Activated naive CD8-positive, alpha-beta T cell treated with anti-CD3 and anti-CD28 coated beads, Interleukin-2, amount 50 U/mL, for 24 hours (primary cell): ENCODE measurements at places on chromosomes 1 and 21.

GRCh38 chr1:29826646-29827045 lies 590.3 kb downstream of the PTPRU start:
- DNase-seq, result no peak
- H3K4me3 ChIP-seq, result no peak overlapping the region
- peaks cover 11% of the 10 kb centered on the region for H3K27me3 ChIP-seq
- H3K4me1 ChIP-seq, result no peaks in the 10 kb centered on the region

GRCh38 chr1:2610036-2610959 lies 22.5 kb downstream of the MMEL1 start:
- H3K4me3 ChIP-seq, result no peak overlapping the region
- H3K27me3 ChIP-seq, result no peaks in the 10 kb centered on the region
- no peak for DNase-seq
- no peak overlapping the region for H3K27ac ChIP-seq
- H3K36me3 ChIP-seq, result peaks cover 1% of the 10 kb centered on the region
- H3K4me1 ChIP-seq, result no peaks in the 10 kb centered on the region

DNA sequence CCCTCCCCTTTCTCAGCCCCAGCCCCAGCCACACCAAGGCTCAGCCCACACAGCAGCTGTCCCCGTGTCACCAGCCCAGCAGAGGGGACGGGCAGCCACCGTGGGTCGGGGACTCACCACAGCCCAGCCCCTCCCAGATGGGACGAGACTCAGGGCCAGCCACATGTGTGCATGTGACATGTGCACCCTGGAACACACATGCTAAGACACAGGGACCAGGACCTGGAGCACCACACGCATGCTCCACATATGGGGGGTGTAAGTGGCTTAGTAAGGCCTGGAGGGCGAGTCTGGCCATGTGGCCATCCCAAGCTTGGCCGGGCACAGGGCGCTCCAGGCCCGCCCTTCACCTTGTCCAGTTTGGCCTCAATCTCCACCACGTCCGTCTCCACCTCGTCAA lies 4.0 kb downstream of the ACAP3 start:
- no peak overlapping the region for H3K4me3 ChIP-seq
- no peak overlapping the region for H3K27ac ChIP-seq
- no peaks in the 10 kb centered on the region for H3K27me3 ChIP-seq
- DNase-seq, result no peak
- H3K4me1 ChIP-seq, result peaks cover 23% of the 10 kb centered on the region

DNA sequence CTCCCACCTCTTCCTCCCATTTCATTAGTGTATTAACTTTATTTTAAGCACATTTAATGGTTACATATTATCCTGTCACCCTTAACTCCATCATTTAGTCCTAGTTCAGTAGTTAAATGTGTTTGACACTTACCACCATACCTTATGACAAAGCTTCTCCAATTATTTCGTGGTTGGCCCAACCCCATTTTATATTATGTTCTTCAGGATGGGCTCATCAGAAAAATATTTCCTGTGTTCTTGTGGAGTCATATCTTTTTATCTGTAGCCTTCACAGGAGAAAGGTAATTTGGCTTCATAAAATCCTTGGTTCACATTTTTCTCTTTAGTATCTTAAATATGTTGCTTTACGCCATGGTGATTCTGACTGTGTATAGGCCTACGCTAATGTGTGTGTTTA lies 142.3 kb upstream of the COL6A1 start:
- no peaks in the 10 kb centered on the region for H3K4me1 ChIP-seq
- H3K27ac ChIP-seq, result no peak overlapping the region
- H3K27me3 ChIP-seq, result no peaks in the 10 kb centered on the region
- H3K4me3 ChIP-seq, result no peak overlapping the region
- DNase-seq, result no peak

GRCh38 chr21:38831526-38832467 lies 26.1 kb downstream of the ETS2 start:
- peaks cover 10% of the 10 kb centered on the region for H3K27me3 ChIP-seq
- H3K27ac ChIP-seq, result no peak overlapping the region
- H3K4me3 ChIP-seq, result no peak overlapping the region
- H3K36me3 ChIP-seq, result no peaks in the 10 kb centered on the region
- peak; percentile 40 for DNase-seq
- peaks cover 18% of the 10 kb centered on the region for H3K4me1 ChIP-seq

GRCh38 chr21:39638281-39638680 lies 25.5 kb downstream of the B3GALT5 start:
- H3K4me1 ChIP-seq, result no peaks in the 10 kb centered on the region
- H3K27me3 ChIP-seq, result peaks cover 13% of the 10 kb centered on the region
- H3K4me3 ChIP-seq, result no peak overlapping the region
- H3K27ac ChIP-seq, result no peak overlapping the region
- H3K36me3 ChIP-seq, result no peaks in the 10 kb centered on the region

- H3K27ac ChIP-seq, result no peak overlapping the region
- no peaks in the 10 kb centered on the region for H3K36me3 ChIP-seq
- no peaks in the 10 kb centered on the region for H3K27me3 ChIP-seq
- no peak overlapping the region for H3K4me3 ChIP-seq
- peaks cover 9% of the 10 kb centered on the region for H3K4me1 ChIP-seq
- DNase-seq, result no peak
Observed at GRCh38 chr1:224737353-224737727, 121.2 kb downstream of the CNIH3 start.

- H3K27me3 ChIP-seq, result no peaks in the 10 kb centered on the region
- H3K4me1 ChIP-seq, result peaks cover 66% of the 10 kb centered on the region
- H3K36me3 ChIP-seq, result peaks cover 5% of the 10 kb centered on the region
- no peak for DNase-seq
- H3K27ac ChIP-seq, result no peak overlapping the region
- H3K4me3 ChIP-seq, result no peak overlapping the region
Observed at GRCh38 chr1:40706626-40707025, 15.1 kb downstream of the NFYC start.

- DNase-seq, result no peak
- no peak overlapping the region for H3K4me3 ChIP-seq
- H3K36me3 ChIP-seq, result peaks cover 38% of the 10 kb centered on the region
- no peaks in the 10 kb centered on the region for H3K27me3 ChIP-seq
Observed at GRCh38 chr1:42853116-42853884, 6.9 kb downstream of the ZNF691 start.

DNA sequence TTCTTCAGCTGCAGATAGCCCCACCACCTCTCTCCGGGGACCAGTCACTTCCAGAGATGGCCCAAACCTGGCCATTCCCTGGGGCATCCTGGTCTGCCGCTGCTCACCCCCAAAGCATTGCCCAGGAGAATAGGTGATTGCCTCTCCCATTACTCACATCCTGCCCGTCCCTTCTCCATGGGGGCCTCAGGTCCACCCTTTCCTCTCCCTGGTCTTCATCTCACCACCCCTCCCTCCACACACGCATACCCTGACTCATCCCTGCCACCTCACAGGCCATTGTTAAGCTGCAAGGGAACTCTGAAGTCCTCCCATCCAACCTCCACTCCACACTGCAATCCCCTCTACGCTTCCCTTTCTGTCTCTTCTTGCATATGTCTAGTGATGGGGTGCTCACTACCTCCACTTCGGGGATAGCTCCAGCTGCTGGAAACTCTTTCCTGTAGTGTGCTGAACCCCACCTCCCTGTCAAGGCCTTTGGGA lies at the start of gene PLEKHG5:
Gene PLEKHG5, minus strand, starts transcription at position 188 of the 483 bp plus-strand sequence. CDS start 14,096 bp downstream, outside the sequence.
- peaks cover 6% of the 10 kb centered on the region for H3K27me3 ChIP-seq
- no peaks in the 10 kb centered on the region for H3K36me3 ChIP-seq
- H3K4me3 ChIP-seq, result peak within 1 kb of the TSS; percentile 82
- peak within 1 kb of the TSS; percentile 82 for H3K27ac ChIP-seq

DNA sequence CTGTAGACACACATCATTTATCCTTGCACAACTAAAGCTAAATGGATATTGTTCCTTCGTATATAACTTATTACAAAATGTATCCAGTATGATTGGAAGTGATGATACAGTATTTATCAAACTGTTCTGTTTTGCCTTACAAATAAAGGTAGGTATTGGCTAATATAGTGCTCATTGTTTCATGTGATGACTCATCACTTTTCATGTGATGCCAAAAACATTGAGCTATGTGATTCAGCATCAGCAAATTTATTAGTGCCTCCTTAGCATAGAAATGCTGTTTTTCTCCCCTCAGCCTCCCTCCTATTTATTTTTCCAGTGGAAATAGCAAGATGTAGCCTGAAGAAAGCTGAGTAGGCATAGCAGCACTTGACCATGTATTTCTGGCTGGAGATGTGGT lies 228.6 kb upstream of the LYPLAL1 start:
- no peak overlapping the region for H3K4me3 ChIP-seq
- no peak overlapping the region for H3K27ac ChIP-seq
- H3K4me1 ChIP-seq, result no peaks in the 10 kb centered on the region

- no peaks in the 10 kb centered on the region for H3K36me3 ChIP-seq
- no peak overlapping the region for H3K27ac ChIP-seq
- no peak for DNase-seq
- no peak overlapping the region for H3K4me3 ChIP-seq
Observed at GRCh38 chr1:24575905-24576587, 20.2 kb downstream of the NCMAP start.

GRCh38 chr21:29313662-29314408 lies 15.1 kb downstream of the BACH1 start:
- no peaks in the 10 kb centered on the region for H3K27me3 ChIP-seq
- no peak for DNase-seq
- no peak overlapping the region for H3K4me3 ChIP-seq
- H3K36me3 ChIP-seq, result peaks cover 25% of the 10 kb centered on the region

DNA sequence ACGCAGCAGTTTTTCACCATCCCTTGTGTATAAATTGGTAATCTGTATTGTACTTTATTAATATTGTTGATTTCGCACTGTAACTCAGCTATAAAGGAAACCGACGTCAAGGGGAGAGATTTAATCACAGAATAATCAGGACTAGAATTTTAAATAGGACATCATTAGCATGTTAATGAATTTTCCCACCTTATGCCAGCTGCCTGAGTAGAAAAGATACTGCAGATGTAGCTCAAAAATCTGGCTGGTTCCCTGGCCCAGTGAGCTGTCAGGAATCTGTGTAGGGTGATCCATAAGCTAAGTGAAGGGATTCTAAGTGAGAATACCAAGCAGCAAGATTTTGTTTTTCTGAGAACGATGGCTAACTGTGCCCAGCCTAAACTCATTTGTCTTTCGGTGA lies 195.5 kb downstream of the DISC1 start:
- H3K4me3 ChIP-seq, result no peak overlapping the region
- H3K4me1 ChIP-seq, result no peaks in the 10 kb centered on the region
- peaks cover 8% of the 10 kb centered on the region for H3K36me3 ChIP-seq
- no peak overlapping the region for H3K27ac ChIP-seq
- no peaks in the 10 kb centered on the region for H3K27me3 ChIP-seq

DNA sequence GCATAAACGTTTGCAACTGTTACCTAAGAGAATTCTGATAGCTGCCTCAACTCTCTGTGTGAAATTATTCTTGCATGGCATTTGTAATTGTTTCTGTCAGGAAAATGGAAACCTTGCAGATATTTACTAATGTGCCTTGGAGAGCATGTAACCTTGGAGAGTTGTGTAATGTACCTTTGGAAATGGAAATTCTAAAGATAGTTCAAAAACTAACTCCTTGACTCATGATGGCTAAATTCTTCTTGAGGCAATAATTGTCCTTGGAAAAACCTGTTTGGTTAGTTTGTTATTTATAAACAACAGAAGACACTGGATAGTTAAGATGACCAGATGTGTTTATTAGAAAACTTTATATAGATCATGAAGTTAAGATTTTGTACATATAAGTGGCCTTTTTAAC lies 1033.8 kb downstream of the PLA2G4A start:
- no peak overlapping the region for H3K4me3 ChIP-seq
- no peak overlapping the region for H3K27ac ChIP-seq
- H3K4me1 ChIP-seq, result no peaks in the 10 kb centered on the region
- no peak for DNase-seq

DNA sequence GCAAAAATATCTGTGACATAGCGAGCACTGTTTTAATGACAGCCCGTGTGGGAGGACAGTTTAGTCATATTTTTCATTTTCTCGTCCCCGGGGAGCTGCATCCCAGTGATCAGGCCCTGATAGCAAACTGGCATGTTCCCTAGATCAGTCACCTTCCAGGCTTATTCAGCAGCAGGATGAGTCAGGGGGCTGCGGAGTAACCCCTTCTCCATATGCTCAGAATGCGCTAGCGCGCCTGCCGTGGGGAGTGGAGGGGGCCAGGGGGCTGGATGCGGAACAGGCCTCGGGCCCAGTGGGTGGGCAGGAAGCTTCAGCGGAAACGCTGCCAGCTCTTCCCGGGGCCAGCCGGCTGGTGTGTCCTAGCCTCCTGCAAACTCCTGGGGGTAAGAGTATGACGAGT lies 94.0 kb downstream of the KCND3 start:
- no peak for DNase-seq
- peaks cover 8% of the 10 kb centered on the region for H3K27me3 ChIP-seq
- H3K36me3 ChIP-seq, result no peaks in the 10 kb centered on the region
- H3K27ac ChIP-seq, result no peak overlapping the region
- H3K4me3 ChIP-seq, result no peak overlapping the region

DNA sequence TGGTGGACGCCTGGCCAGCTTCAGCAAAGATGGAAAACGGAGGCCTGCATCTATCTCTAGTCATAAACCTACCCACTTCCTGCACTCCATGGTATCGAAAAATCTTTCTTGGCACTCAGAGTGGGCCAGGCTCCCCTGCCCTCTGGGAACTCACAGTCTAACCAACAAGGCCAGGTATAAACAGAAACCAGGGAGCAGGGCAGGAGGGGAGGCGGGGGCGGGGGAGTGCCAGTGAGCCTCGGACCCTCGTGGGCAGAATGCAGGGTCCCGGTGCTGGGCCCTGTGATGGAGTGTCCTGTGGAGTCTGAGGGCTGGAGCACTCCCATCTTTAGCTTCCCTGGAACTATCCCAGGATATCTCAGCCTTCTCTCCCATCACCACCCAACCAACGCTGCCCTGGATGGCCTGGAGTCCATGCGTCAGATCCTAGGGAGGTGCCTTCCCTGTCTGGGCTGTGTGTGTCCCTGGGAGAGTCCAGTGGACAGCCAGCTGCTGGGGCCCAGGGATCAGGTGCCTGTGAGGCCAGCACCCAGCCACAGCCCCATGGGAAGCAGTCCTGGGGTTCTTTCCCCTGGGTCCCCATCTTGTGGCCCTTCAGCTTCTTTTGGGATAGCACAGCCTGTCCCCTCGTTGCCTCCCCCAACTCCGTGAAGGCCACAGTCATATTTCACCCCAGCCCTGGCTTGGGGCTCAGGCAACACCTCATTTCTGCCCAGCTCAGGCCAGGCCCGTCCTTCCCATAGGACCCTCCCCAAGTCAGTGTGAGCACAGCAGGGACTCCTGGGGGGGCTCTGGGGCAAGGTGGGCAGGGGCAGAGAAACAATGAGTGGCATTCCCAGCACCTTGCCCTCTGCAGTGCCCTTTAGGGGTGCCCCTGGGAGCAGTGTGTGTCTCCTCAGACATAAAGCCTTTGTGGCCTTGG lies 1.1 kb upstream of the EPS8L3 start:
- H3K4me1 ChIP-seq, result no peaks in the 10 kb centered on the region
- no peaks in the 10 kb centered on the region for H3K36me3 ChIP-seq
- no peak overlapping the region for H3K27ac ChIP-seq
- H3K4me3 ChIP-seq, result no peak overlapping the region
- DNase-seq, result no peak
- H3K27me3 ChIP-seq, result no peaks in the 10 kb centered on the region

- H3K36me3 ChIP-seq, result no peaks in the 10 kb centered on the region
- no peak overlapping the region for H3K4me3 ChIP-seq
- H3K4me1 ChIP-seq, result peaks cover 36% of the 10 kb centered on the region
- H3K27me3 ChIP-seq, result peaks cover 20% of the 10 kb centered on the region
- DNase-seq, result no peak
Observed at GRCh38 chr1:44409757-44410156, 4.7 kb downstream of the RNF220 start.
